Ovary (tissue), 10 donors: ENCODE measurements at places on chromosomes 4 and X. TPM values are rescaled to one million over a fixed set of nuclear protein-coding genes. Genes with fewer than 3 reads are reported as not detected.

Gene TAF7L
- not detected for total RNA-seq

Gene GPR143
- total RNA-seq, result 4.1 TPM

Gene ADH1A
- total RNA-seq, result 1.2 TPM

Gene ENPP6
- total RNA-seq, result 1.7 TPM

Gene EIF2S3
- 145 TPM for total RNA-seq

Gene IL1RAPL1
- 0.33 TPM for total RNA-seq

Gene CYLC1
- total RNA-seq, result not detected

Gene MTMR8
- 6.0 TPM for total RNA-seq
